ENCODE measurements at places on chromosomes 4 and X. TPM values are rescaled to one million over a fixed set of nuclear protein-coding genes. Genes with fewer than 3 reads are reported as not detected.
A peak's percentile ranks its signal among the peaks of the same experiment; 100 is the strongest.

- no peak for DNase-seq
These were observed 434.7 kb downstream of the GRIA2 start for GRCh38 chr4:157655096-157655809.

The CHRDL1 gene
- total RNA-seq = 2.9 TPM

DNA sequence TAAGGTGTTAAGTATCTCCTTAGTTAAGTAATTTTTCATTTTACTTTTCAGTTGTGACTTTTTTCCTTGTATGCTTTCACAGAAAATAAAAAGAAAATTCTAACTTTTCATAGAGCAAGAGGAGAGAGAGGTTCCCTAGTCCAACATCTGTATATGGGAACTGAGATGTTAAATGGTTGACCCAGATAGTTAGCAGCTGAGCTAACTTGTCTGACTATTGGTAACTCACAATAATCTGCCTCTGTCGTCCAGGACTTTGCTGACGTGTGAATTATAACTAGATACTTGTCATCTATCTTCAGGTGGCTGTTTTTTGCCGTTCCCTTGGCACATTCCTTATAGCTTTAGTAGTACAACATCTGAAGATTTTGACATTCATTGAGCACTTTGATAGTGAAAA lies 29.9 kb downstream of the TBC1D19 start:
- no peak for DNase-seq

DNA sequence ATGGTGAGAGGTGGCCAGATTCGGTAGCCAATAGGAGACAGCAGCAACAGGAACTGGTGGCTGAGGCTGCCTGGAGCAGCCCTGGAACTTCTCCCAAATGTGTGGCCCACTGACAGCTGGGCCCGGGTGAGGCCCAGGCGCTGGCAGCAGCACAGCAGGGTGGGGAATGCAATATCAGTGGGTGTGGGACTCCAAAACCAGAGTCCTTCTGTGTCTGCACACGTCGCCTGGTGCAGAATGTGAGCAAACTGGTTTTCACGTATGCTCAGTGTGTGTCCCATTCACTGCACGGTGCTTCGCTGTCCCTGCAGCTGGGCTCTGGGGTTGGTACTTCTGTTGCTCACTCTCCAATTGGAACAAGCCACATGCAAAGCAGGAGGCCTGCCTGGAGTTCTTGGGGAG lies 14.4 kb upstream of the CENPU start:
- peak; percentile 64 for DNase-seq

DNA sequence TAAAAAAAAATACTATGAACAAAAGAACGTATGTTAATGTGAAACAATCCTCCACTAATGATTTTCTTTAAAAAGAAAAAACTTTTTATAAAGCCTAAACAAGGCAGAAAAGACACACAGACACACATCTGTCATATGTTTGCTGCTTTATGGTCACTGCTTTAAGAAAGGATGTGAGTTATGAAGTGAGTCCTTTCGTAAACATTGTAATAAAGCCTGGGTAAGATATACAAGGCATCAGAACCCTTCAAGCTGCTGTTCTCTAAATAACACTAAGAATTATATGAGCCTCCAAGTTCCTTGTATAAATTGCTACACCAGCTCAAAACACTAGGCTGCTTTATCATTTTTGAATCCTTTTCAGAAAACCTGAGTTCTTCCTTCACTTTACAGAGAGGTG lies 81.6 kb downstream of the FBXO8 start:
- DNase-seq = no peak

GRCh38 chr4:139144161-139144859 lies 32.7 kb downstream of the ELF2 start:
- peak; percentile 31 for DNase-seq

DNA sequence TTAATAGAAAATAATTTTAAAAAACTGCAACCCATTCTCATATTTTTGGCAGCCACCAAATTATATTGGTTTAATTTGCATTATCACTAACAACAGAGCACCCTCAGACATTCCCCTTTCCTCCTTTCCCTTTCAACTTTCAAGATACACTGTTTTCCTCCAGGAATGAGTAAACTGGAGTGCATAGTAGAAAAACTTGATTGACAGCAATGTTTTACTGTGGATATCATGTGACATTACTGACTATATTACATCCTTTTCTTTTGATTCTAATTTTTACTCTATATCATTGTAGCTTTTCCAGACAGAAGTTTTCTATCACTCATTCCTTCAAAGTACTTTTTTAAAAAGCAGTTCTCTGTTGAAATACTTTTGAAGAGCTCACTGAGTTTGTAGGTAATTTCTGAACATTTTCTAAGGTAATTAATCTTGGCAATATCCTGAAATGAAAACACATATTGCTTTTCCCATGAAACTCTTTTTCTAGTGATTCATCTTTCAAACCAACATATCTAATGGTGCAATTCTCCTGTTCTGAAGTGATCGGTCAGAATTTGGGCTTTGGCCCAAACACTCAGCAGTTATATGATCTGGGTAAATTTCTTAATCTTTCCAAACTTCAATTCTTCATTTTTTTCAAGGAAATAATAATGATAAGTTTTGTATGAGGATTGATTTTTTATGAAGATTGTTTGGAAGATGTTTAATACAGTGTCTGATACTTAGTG lies 920.4 kb upstream of the EPHA5 start:
- DNase-seq = no peak

The FDCSP gene
- total RNA-seq = not detected

DNA sequence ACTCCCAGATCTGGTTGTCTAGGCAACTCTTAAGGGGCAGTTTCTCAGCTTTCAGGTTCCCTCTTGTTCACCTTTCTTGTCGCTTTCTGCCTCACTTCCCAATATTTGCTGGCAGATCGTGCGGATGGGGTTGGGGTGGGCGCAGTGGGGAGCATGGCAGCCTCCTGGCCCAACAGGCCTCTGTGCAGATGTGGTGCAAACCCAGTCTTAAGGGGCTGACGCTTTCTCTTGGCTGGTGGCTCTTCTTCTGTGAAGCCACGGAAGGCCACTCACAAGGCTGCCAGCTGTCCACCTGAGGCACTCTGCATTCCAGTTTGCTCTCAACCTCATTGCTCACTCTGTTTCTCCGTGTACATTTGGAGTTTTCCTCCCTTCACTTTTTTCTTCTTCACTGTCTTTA lies 61.7 kb downstream of the NBDY start:
- no peak for DNase-seq

GRCh38 chrX:54178100-54178940 lies 4.7 kb downstream of the FAM120C start:
- DNase-seq = no peak

GRCh38 chrX:153226344-153227185 lies 47.5 kb downstream of the MAGEA1 start:
- no peak for DNase-seq

DNA sequence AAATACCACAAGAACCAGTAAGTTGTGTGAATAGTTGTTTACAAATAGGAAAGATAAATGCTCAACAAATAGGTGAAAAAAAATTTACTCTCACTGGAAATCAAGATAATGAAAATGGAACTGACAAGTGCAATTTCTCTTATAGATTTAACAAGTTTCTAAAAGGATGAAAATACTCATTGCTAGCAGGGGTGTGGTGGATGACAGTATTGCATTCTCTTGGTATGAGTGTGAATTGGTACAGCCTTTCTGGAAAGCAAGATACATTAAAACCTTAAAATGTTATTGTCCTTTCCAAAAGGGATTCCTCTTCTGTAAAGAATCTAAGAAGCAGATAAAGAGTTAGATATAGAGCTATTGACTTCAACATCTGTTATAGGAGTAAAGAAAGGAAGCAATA lies 240.0 kb upstream of the RPS6KA3 start:
- no peak for DNase-seq

DNA sequence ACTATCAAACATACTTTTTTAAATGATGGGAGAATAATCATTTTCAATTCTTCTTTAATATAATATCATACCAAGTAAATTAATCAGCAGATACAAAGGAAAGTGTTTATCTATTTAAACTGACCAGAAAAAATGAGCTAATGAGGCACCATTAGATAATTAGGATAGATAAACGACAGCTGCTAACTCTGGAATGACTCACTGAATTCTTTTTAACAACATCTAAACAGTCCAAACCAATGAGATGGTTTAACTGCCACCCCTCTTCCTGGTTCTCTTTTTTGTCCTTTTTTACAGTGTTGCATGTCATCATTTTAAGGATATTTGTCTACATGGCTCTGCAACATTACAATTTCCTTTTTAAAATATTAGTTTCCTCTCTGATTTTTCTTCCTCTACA lies 41.6 kb downstream of the UNC5C start:
- DNase-seq = no peak

DNA sequence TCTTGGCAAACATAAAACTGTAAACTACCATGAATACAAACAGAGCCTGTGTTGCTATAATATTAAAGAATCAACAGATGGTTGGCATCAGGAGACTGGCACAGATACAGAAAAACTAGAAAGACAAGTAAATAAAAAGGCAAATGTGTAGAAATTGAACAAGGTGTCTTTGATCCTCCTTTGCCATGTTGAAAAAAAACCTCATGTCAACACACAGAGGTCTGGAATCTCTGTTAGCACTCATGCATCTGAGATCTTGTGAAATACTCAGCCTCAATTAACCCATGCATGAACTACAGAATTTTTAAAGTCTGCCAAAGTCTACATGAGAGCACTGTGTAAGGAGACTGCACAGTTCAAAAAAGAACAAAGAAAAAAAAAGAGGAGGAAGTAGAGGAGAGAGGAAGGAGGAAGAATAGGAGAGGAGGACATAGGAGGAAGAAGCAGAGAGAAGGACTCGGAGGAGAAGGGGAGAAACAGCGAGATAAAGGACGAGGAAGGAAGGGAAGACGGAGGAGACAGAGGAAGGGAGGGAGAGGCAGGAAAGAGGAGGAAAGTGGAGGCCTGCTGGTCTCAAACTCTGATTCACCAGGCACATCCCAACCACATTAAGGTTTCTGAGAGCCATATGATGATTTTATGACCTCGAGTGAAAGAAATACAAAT lies 52.8 kb downstream of the PRDM5 start:
- no peak for DNase-seq

- no peak for DNase-seq
These were observed 325.0 kb upstream of the EMCN start for GRCh38 chr4:100842856-100843255.

DNA sequence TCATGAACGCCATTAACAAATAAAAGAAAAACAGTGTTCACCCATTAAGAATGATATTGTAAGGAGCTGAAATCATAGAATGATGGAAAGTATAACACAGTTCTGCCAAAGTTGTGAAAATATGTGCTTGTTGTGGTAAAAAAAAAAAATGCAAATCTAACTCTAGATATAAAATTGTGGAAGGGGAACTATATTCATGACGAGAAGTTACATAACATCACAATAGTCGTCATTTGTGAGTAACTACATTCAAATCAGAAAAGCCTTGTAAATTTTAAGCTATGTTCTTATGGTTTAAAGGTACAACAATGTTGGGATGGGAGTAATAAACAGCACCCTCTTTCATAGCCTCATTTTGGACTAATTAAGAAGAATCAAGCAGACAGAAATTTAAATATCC lies 57.6 kb upstream of the PRDM8 start:
- DNase-seq = no peak

- peak; percentile 74 for DNase-seq
These were observed 1.2 kb downstream of the MGST2 start for GRCh38 chr4:139666735-139667281.

- DNase-seq = no peak
These were observed 82.8 kb downstream of the LNX1 start for GRCh38 chr4:53508446-53508845.

The SNX12 gene
- 66.9 TPM for total RNA-seq

The HTN1 gene
- total RNA-seq = not detected

The RASSF6 gene
- total RNA-seq = not detected

GRCh38 chrX:16788477-16788876 lies 2.2 kb downstream of the TXLNG start:
- peak; percentile 17 for DNase-seq

GRCh38 chr4:78953769-78954666 lies 14.8 kb upstream of the PAQR3 start:
- no peak for DNase-seq

GRCh38 chr4:26344901-26345564 lies 24.2 kb downstream of the RBPJ start:
- DNase-seq = no peak

- no peak for DNase-seq
These were observed 23.7 kb upstream of the PNPLA4 start for GRCh38 chrX:7950865-7951264.

- no peak for DNase-seq
These were observed 23.1 kb downstream of the ATP8A1 start for GRCh38 chr4:42633605-42634388.

Data from gastrocnemius medialis (tissue), 4 donors.